Activated CD8-positive, alpha-beta T cell treated with anti-CD3 and anti-CD28 coated beads for 36 hours (primary cell): ENCODE measurements at places on chromosomes 12 and 14. TPM values are rescaled to one million over a fixed set of nuclear protein-coding genes. Genes with fewer than 3 reads are reported as not detected.

The LETMD1 gene
- total RNA-seq: 81.5 TPM

The MORN3 gene
- total RNA-seq: 0.51 TPM

- DNase-seq: no peak
These were observed 52.9 kb downstream of the ANO6 start for GRCh38 chr12:45268672-45269411.

DNA sequence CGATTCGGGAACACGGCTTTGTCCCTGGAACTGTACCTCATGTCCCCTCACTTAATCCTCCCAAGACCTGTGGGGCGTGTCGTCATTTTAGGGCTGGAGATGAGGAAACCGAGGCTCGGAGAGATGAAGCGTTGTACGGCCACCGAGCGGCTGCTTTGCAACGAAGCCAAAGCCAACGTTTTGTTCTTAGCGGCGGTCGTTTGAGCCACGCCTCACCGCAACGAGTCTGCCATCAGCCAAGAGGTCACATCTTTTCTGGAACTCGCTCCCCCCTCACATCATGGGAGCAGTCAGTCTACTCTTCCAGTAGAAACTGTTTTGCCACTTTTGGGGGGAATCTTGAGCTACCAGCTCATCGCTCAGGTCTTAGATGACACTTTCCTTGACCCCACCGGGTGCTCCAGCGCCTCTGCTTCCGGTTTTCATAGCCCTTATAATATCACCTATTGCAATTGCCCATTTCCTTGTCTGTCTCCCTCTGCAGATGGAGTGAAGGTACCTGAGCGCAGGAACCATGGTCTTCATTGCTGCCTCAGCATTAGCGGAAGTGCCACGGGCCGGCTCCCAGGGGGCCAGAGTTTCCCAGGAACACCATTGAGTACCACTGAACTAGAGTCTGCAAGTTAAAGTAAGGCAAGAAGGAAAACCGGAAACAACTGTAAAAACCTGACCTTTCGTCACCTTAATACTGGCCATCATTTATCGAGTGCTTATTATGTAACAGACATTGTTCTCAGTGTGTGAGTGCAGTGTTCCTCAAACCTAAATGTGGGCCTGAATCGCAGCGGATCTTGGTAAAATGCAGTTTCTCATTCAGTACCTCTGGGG is 19.6 kb downstream of the NINJ2 start:
- DNase-seq: peak; percentile 40

DNA sequence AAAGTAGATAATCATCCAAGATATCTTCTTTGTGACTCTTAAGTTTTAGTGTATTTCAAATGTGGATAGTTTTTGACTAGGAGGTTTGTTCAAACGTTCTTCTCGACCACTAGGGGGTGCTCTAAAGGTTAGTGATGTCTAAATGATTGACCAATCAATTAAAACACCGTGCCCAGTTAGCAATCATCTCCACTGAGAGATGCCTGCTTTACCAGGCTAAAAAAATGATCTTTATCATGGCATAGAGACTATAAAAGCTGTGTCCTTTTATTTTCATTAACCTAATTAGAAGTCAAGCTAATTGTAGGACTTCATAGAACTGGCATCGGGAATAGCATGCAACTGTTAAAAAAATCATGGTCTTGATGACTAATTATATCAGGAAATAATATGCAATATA is 153.9 kb downstream of the PRKCH start:
- no peak for DNase-seq

GRCh38 chr12:55060470-55060869 is 40.7 kb downstream of the NEUROD4 start:
- DNase-seq: peak; percentile 67

The LRRC43 gene
- total RNA-seq: not detected

The MMP17 gene
- total RNA-seq: 0.60 TPM

The CDCA3 gene
- 74.6 TPM for total RNA-seq

DNA sequence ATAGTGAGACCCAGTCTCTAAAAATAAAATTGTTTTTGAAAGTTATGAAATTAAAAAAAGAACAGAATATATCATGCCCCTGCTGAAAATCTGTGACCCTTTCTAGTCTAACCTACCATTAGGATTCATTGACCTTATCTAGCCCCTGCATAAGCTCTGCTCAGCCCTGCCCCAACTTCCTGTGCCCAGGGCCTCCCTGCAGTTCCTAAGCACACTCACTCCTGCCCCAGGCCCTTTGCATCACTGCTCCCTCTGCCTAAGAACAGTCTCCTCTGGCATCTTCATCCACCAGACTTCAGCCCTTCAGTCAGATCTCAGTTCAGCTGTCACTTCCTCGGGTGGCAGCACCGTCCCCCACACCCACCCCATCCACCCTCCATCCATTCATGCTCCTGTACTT is 55.4 kb downstream of the SCARB1 start:
- DNase-seq: no peak

- no peak for DNase-seq
These were observed 35.2 kb downstream of the LGR5 start for GRCh38 chr12:71474791-71475190.

The MMP19 gene
- not detected for total RNA-seq

DNA sequence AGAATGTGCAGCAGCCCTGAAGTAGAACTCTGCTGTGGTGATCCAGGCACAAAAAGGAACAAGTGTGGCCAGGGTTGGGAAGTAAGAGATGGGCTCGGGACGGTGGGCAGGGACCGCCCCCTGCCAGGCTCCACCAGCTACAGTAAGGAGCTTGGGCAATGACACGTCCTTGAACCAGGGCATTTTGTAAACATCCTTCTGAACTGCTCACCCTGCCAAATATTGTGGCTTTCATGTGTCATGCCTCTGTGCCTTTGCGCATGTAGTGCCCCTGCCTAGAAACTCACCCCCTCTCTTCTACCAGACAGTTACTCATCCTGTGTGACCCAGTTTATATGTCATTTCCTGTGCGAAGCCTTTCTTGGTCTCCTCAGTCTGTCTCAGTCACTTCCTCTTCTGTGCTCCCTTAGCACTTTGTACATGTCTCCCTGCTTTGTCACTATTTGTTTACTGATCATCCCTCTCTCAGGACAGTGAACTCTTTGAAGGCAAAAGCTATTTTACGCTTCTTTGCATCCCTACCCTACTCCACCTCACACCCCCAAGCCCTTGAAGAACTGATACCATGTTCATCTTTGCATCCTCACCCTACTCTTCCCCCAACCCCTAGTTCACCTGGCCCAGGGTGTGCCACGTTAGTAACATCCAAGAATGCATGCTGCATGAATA is 108.9 kb upstream of the PLEKHG7 start:
- peak; percentile 86 for DNase-seq

DNA sequence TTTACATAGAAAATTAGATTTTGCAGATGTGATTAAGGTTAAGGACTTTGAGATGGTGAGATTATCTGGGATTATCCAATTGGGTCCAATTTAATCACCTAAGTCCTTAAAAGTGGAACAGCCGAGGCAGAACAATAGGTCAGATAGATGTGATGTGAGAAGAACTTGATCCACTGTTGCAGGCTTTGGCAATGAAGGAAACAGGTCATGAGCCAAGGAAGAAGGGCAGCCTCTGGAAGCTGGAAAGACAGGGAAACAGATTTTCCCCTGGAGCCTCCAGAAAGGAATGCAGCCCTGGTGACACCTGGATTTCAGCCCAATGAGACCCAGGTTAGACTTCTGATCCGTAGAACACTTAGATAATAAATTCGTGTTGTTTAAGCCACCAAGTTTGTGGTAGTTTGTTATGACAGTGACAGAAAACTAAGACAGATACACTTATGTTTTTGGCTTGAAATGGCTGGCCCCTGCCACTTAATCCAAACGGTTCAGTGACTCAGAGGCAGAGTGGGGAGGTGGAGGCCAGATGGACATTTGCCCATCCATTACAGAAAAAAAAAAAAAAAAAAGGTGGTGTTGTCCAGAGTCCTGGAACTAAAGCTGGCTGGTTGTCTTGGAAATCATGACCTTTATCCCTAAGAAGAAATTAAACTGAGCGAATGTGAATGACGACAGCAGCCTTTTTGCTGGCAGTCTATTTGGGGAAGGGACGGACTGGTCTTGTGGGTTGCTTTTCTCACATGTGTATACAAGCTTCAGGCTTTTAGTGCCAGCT is 181.9 kb upstream of the NRXN3 start:
- DNase-seq: no peak

The NUMB gene
- total RNA-seq: 31.8 TPM

GRCh38 chr12:92496790-92497189 is 206.0 kb upstream of the PLEKHG7 start:
- DNase-seq: no peak

The AQP2 gene
- total RNA-seq: not detected

DNA sequence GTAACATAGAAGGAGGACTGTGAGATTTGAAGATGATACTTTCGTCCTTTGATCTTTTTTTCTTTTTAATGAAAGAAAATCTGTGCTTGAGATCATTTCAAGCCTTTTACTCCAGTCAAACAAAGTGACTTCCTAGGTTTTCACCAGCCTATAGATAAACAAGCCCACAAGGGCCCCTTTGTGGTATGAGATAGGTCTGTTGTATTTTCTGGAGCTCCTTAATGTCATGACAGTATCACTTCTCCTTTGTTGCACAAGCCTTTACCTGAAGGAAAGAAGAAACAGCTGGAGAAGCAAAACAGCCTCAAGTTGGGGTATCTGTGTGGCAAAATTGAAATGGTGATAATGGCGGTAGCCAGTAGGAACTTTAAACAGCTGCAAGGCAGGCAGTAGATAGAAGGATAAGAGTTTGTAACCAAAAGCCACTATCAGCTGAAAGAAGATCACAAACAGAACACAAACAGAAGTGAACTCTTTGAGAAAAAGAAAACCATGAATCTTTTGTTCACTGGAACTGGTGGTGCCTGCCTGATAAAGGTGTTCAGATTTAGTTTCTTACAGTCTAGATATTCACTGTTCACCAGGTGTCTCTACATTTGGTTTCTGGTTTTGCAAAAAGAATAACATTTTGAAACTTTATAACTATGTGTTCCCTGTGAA is 96.8 kb downstream of the LGR5 start:
- no peak for DNase-seq

DNA sequence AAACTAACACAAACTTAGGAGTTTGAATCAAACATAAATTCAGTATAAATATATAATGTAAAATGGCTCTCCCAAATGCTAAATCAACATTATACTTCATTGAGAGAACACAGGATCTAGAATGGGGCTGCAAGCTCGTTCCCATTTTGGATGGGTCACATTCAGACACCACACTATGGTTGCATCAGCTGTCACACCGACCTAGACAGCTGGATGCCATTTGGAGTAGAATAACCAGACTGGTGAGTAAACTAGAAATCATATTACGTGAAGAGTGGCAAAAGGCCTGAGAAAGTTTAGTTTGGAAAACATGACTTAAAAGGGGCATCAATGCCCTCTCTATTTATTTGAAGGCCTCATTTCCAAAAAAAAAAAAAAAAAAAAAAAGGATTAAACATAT is 430.4 kb downstream of the NPAS3 start:
- DNase-seq: no peak

The TRHDE gene
- total RNA-seq: not detected

DNA sequence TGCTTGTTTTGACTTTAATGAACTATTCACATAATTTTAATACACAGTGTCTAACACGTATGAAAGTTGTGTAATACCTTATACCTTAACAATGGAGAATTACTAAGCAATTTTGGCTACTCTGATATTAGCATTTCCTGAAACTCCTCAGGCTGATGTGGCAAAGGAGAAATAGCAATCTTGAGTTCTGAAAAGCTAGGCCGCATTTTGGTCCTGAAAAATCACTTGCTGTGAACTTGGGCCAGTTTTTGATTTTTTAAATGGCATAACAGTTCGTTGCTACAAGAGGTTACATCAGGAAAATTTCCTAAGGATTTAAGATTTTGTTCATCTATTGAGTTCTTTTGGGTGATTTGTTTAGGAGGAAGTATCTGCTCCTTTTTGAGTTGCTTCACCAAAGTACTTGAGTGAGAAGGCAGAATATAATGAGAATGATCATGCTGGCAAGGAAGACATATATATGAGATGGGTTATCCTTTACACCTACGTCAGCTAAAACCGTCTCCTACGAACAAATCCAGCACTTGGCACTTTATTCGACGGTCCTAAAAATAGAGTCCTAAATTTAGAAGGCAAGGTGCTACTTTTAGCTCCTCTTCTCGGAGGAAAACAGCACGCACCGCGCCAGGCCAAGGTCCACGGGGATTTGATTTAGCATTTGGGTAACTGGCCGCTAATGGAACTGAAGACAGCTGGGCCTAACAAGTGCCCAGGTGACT is 32.2 kb downstream of the MIA2 start:
- DNase-seq: no peak

The EIF2S3B gene
- total RNA-seq: 3.3 TPM

GRCh38 chr14:24903337-24903736 is 146.6 kb downstream of the STXBP6 start:
- DNase-seq: no peak

The ABCD4 gene
- total RNA-seq: 46.0 TPM

- no peak for DNase-seq
These were observed 1.4 kb downstream of the KRT2 start for GRCh38 chr12:52650520-52651081.

GRCh38 chr12:82593143-82593542 is 93.6 kb upstream of the TMTC2 start:
- no peak for DNase-seq

GRCh38 chr12:114683709-114684097 is 272 bp downstream of the TBX3 start:
- DNase-seq: no peak

GRCh38 chr12:92074889-92075288 is 70.8 kb downstream of the BTG1 start:
- no peak for DNase-seq

GRCh38 chr12:79378496-79378895 is 312.3 kb downstream of the PAWR start:
- DNase-seq: no peak

The PMCH gene
- total RNA-seq: not detected

- DNase-seq: no peak
These were observed 10.6 kb upstream of the PKP2 start for GRCh38 chr12:32907166-32907565.

The PYGL gene
- total RNA-seq: 1.7 TPM

- DNase-seq: no peak
These were observed 17.6 kb downstream of the PNP start for GRCh38 chr14:20486684-20487395.

- no peak for DNase-seq
These were observed 127.1 kb upstream of the RTL1 start for GRCh38 chr14:101030586-101030985.

DNA sequence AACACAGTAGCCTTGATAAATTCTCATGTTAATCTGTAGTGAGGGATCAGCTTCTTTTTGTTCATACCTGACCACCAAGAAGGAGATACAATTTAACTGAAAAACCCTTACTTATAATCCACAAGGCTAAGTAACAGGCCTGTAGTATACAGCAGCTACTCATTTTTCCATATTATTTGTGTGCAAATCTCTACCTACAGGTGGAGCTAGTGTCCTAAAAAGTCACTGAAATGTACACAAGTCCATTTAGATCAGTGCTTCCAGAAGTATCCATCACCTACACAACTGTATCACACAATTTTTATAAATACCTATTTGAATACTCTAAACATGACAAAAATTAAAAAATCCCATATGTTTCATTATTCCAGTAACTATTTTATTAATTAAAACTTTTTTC is 173.2 kb downstream of the SLC35F4 start:
- DNase-seq: no peak

GRCh38 chr12:116247377-116247776 is 30.1 kb downstream of the MED13L start:
- no peak for DNase-seq

The ANKRD33 gene
- total RNA-seq: not detected
